ENCODE measurements at places on chromosomes 6 and 20.

- no peak for DNase-seq
Measured at GRCh38 chr20:32236048-32236533, 28.4 kb downstream of the POFUT1 start.

- DNase-seq: no peak
Measured at GRCh38 chr6:67870321-67870720, 764.8 kb upstream of the ADGRB3 start.

- no peak for DNase-seq
Measured at GRCh38 chr6:133965817-133966360, 12.9 kb downstream of the TBPL1 start.

GRCh38 chr6:128743974-128744765 lies 138.8 kb upstream of the LAMA2 start:
- no peak for DNase-seq

DNA sequence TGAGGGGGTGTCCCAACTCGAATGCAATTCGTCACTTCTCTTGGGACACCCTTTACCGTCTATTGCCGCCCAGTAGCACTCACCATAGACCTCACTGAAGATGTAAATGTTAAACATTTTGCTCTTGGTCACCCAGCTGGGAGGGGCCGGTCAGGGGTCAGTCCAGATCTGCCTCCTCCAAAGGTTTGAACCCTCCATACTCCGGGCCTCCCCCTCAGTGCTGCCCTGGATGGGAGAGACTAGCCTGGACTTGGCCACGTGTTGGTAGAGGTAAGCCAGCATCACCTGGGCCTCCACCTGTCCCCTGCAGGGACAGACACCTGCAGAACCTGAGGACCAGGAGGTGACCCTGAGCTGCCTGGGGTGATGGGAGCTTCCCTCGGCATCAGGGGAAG lies 5.0 kb upstream of the MYT1 start:
- no peak for DNase-seq

- DNase-seq: no peak
Measured at GRCh38 chr6:113493991-113494390, 363.2 kb upstream of the MARCKS start.

DNA sequence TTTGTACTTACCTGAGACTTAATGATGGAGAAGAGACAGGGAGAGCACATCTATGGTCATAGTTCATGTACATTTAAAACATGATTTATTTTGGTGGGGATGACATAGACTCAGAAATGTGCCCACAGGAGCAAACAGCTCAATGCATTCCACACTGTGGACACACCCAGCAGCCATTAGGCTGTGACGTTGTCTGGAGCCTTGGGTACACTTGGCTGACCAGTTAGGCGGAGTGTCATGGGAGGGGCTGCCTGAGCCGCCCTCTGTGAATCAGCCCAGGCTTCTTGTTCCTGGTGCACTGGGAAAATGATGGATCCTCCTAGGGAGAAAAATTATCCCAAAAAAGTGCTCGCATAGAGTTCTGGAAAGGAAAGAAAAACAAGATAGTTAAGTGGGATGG lies 231.0 kb upstream of the GMDS start:
- DNase-seq: no peak

DNA sequence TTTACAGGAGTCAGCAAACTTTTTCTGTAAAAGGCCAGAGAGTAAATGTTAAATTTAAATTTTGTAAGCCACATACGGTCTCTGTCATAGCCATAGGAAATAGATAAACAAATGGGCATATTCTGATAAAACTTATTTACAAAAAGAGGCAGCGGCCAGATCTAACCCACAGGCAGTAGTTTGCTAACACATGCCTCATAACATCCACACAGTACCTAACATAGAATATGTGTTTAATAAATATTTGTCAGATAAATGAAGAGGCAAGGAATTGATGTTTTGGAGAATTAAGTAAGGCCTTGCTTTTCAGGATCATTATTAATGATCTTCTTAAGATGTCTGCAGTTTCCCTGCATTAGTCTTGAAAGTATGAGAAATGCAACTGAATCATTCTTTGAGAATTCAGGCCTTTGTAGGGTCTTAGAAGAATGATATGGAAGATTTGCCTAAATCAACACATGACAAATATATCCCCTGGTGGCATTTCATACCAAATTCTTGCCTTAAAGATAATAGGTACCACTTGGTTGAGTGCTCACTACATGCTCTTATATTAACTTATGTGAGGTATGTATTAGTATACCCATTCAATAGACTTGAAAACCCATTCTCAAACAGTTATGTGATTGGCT lies 39.3 kb upstream of the TRAM2 start:
- DNase-seq: no peak

DNA sequence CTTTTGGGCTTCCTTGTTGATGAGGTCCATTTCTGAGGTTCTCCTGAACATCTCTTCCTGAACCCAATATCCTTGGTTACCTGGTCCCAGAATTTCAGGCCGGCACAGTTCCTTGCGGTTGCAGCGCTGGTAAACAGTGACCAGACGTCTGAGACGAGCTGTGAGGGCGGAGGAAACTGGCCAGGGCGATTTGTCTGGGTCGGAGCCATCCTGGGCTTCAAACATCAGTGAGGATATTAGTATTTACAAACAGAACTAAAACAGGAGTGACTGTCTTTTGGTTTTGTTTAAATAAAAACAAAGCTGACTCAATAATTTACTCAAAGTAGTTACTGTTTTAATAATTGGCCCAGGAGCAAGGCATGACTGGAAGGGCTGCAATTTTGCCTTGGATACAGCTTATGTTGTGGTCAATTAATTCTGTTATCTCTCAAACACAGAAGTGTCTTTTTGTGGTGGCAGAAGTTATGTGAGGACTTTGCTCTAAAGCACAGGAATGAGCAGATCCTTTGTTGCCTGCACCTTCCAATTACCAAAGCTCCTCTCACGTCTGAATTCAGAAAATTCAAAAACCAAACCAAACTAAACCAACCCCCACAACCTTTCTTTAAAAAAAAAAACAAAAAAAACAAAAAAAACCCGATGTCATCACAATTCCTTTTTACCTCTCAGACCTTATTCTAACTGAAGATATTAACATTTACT lies 58.7 kb upstream of the EMILIN3 start:
- no peak for DNase-seq
